ENCODE measurements at places on chromosomes 5 and 9. TPM values are rescaled to one million over a fixed set of nuclear protein-coding genes. Genes with fewer than 3 reads are reported as not detected.

EIF4E1B gene
- not detected for total RNA-seq

PITX1 gene
- total RNA-seq: 0.11 TPM

GRCh38 chr9:127683723-127684122, 23.1 kb upstream of the CFAP157 start:
- no peaks in the 10 kb centered on the region for H3K4me1 ChIP-seq
- no peak overlapping the region for H3K27ac ChIP-seq
- H3K36me3 ChIP-seq: no peaks in the 10 kb centered on the region
- H3K4me3 ChIP-seq: no peak overlapping the region
- no peak for DNase-seq

DNA sequence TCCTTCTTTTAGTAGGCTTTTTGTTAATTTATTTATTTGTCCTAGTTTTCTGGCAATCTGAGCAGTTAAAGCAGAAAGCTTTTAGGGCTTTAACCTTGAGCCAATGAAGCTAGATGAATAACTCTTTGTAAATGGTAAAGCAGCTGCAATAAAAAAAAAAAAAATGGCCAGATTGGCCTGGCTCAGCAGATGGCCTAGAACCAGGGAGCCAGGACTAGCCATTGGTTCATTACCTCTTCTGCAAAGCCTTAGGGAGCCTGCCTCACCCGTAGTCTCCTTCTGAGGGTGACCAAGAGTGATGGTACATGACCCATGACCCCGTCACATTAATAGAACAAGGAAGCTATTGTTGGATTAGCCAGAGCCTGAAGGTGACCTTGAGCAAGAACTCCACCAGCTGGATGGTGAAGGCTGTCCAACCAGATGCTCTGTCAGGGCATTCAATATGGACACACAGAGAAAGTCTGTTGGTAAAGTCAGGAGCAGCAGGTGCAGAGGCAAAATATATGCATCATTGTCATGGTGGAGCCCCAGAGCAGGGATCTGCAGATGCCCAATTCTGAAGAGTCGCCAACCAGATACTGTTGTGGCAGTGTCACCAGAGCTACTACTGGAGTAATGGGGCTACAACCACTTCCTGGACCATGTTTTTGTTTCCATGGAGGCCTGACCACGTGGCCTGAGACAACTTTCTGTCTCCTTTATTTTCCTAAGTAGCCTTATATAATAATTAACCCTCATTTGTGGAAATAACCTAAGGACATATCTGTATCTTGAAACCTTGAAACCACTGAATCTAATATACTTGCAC, 100.7 kb downstream of the MTX3 start:
- no peak overlapping the region for H3K4me3 ChIP-seq
- no peaks in the 10 kb centered on the region for H3K36me3 ChIP-seq
- no peaks in the 10 kb centered on the region for H3K4me1 ChIP-seq
- H3K27me3 ChIP-seq: no peaks in the 10 kb centered on the region
- DNase-seq: no peak
- no peak overlapping the region for H3K27ac ChIP-seq

DNA sequence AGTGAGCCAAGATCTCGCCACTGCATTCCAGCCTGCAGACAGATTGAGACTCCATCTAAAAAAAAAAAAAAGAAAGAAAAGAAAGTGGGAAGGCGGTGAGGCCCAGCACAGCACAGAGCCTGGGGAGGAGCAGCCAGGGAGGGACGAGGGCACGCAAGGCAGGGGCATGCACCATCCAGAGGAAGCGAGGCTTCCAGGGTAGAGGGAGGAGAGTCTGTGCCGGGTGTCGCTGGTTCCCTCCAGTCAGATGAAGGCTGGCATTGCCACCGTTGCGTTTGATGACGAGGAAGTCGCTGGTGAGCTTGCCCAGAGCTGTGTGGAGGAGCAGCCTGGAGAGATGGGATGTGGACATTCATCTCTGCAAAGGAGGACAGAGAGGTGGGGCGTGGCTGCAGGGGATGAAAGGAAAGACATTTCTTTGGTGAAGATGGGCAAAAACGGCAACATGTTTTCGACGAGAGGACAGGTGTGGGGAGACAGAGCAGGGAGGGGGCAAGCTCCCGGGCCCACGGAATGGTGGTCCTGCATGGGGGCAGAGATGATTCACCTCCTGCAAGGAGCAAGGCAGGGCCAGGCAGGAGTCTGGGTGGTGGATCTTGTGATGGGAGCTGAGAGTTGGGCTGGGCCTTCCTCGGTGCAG, 18.6 kb upstream of the OLFM1 start:
- H3K27ac ChIP-seq: no peak overlapping the region
- H3K4me1 ChIP-seq: no peaks in the 10 kb centered on the region
- H3K27me3 ChIP-seq: no peaks in the 10 kb centered on the region
- no peak for DNase-seq
- no peak overlapping the region for H3K4me3 ChIP-seq

DNA sequence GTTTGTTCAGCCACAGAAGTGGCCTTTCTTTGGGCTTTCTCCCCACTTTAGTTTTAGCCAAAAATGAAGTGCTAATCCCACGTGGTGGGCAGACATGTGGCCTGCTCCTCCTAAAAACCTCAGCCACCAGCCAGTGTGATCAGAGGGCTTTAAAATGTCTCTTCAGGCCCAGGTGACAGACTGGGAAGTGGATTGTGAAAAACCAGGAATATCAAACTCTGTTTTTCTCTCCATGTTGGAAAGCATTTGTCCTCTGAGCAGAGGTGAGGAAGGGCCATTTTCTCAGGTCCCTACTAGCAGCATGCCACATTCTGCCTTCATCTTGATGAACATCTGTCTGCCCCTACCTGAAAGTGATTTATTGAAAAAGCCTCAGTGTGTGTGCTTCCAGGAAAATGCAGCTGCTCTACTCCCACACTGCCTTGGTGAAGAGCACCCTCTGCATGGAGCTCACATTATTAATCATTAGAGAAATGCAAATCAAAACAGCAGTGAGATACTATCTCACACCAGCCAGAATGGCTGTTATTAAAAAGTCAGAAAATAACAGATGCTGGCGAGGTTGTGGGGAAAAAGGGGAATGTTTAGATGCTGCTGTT, 181.2 kb upstream of the DMAC1 start:
- H3K36me3 ChIP-seq: no peaks in the 10 kb centered on the region
- H3K27me3 ChIP-seq: no peaks in the 10 kb centered on the region
- H3K4me3 ChIP-seq: no peak overlapping the region
- no peaks in the 10 kb centered on the region for H3K4me1 ChIP-seq
- DNase-seq: no peak

DNA sequence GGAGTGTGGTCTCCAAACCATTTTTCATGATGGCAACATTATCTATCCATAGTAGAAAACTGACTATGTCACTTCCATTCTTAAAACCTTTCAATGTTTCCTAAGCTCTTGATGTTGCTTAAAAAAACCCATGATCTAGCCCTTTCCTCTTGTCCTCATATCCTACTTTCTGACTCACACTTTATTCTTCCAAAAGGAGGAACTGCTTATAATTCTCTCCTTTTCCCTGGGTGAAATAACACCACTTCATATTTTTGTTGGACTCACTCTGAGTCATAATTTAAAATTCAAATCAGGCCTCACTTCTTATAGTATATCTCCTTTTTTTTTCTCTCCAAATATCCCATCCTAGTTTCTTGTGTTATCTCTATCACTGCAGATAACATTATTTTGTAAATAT, 513.9 kb downstream of the MAN2A1 start:
- no peaks in the 10 kb centered on the region for H3K4me1 ChIP-seq
- H3K4me3 ChIP-seq: no peak overlapping the region
- H3K36me3 ChIP-seq: no peaks in the 10 kb centered on the region
- no peak for DNase-seq

DNA sequence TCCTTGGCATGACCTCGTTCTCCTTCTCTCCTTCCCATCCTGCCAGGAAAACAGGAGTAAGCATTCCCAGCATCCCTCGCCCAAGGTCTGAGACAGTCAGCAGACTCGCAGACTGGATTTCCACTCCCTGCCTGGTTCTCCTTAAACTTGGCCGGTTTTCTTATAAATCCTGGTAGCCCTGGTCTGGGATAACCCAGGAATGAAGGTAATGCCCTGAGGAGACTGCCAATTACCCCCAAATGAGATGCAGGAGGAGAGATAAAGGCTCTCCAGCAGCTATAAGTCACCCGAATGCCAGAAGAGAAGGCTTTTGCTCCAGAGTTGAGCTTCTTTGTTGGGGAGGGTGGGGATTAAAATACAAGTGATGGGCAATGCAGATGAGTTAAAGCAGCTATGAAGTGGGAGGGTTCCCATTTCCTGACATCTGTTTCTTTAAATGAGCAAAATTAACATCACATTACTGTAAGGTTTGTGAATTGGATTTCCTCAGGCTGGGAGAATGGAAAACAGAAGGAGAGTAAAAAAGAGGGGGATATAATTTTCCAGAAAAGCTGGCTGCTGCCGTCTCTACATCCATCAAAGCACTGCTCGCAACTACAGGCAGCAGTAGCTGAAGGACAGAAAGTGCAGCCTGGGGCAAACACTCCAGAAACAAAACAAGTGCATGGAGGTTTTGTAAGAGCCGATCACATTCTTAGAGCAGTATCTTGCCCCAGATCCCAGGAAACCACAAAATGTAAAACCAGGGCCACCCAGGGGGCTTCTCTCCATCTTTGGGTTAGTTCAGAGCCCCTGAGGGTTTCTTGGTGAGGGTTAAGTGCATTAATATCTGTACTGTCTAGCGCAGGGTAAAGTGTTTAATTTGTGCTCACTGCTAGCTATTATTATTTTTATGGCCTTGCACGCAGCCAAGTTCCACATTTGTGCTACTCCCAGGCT, 177.6 kb upstream of the PANK3 start:
- H3K4me3 ChIP-seq: no peak overlapping the region
- DNase-seq: no peak
- no peaks in the 10 kb centered on the region for H3K36me3 ChIP-seq
- H3K4me1 ChIP-seq: no peaks in the 10 kb centered on the region
- no peak overlapping the region for H3K27ac ChIP-seq
- H3K27me3 ChIP-seq: no peaks in the 10 kb centered on the region
